ENCODE measurements at places on chromosomes 5 and 9.

DNA sequence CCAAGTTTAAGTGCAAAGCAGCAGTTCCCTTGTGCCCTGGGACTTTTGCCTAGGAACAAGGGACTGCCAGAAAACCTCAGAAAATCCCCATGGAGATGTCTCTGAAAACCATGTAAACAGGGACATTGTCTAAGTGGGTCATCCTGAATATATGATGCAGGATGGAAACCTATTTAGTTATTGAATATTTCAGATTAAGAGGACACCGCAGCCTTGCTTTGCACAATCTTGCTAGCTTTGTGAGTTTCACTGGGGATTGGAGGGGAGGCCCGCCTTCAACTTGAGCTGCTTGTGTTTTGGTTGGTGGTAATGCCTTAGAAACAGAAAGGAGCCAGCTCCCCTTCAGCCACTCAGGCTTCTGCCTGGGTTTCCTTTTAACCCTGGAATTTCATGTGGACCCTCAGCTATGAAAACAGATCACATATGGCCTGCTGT is 112.8 kb downstream of the C9orf152 start:
- no peak for DNase-seq

- no peak for DNase-seq
Observed at GRCh38 chr5:175335691-175336090, 108.3 kb downstream of the DRD1 start.

- DNase-seq, result no peak
Observed at GRCh38 chr9:14687042-14687719, 6.1 kb downstream of the ZDHHC21 start.

DNA sequence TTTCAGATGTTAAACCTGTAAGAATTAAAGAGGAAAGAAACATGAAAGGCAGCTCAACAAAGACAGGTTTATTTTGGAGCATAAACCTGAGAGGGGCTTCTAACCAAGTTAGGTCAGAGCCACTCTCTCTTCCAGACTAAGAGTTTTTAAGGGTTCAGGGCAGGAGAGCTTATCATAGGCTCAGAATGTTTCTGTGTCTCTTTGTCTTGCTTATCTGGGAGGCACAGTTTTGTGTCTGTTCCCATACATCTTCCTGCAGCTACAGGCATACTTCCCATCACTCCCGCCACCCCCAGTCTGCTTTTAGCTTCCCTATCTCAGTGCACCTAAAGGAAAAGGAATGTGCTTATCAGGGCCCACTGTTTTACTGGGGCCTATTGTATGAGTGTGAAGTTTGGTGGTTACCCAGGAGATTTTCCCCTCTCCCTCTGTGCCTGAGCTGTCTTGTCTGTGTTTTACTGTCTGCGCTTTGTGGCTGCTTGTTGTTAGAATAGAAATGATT is 21.9 kb downstream of the CD14 start:
- no peak for DNase-seq

GRCh38 chr5:6454628-6455053 is 6.0 kb downstream of the UBE2QL1 start:
- DNase-seq, result no peak

DNA sequence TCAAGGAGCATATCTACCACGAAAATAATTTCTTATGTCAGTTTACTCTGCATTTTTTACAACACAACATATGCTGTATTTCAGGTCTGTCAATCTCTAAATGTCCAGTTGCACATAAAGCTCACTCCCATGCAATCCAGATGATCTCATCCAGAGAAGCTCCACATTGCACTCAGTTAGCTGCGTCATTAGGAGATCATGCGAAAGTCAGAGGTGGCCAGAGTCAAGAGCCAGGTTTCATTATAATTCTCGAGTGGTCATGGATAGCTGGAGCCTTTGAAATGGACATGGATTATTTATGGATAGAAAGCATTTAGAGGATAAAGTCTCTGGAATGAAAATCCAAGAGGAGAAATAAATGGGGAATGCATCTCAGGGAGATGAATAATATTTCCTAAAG is 232.3 kb downstream of the GAS1 start:
- no peak for DNase-seq

- no peak for DNase-seq
Observed at GRCh38 chr5:97009212-97009898, 73.5 kb downstream of the LNPEP start.

- DNase-seq, result no peak
Observed at GRCh38 chr5:96426831-96427230, 6.2 kb downstream of the PCSK1 start.

GRCh38 chr9:3756071-3756470 is 230.3 kb upstream of the RFX3 start:
- DNase-seq, result no peak

DNA sequence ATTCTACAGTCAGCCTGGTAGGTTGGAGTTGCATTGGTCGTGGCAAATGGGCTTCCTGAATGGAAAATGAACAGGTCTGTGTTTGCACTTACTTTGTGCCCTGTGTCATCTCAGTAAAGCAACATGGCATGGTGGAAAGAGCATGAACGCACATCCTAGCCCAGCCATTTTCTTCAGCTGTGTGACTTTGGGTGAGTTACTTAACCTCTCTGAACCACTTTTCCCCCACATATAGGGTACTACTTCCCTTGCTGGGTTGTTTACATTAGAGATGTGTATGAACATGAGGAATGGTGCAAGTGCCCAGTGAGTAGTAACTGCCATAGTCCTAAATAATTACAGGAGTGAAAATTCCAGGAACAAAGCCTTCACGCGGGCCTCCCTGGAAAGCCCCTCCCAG is 83.6 kb downstream of the MVB12B start:
- no peak for DNase-seq

DNA sequence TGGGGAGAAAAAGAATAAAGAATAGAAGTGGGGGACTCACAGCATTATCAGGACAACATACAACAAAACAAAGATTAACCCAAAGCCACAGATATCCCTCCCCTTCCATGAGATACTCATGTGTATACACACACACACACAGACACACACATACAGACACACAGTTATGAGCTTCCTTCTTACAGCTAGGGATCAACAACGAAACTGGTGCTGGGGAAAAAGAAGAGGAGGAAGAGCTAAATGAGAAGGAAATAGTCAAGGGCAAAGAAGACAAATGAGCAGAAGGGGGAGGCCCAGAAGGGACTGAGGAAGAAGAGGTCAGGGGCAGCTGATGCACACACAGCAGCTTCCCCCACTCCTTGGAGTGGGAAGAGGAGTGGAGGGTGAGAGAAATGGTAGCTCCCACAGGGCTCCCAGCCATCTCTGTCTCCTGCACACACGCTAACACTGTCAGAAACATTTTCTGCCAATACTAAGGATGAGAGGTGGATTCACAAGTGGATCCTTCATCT is 66.2 kb downstream of the SIL1 start:
- no peak for DNase-seq

- no peak for DNase-seq
Observed at GRCh38 chr5:56251440-56251839, 18.3 kb upstream of the ANKRD55 start.

GRCh38 chr5:91293131-91293530 is 90.0 kb downstream of the ARRDC3 start:
- DNase-seq, result no peak

- DNase-seq, result no peak
Observed at GRCh38 chr9:133839822-133840329, 101.7 kb upstream of the SARDH start.

DNA sequence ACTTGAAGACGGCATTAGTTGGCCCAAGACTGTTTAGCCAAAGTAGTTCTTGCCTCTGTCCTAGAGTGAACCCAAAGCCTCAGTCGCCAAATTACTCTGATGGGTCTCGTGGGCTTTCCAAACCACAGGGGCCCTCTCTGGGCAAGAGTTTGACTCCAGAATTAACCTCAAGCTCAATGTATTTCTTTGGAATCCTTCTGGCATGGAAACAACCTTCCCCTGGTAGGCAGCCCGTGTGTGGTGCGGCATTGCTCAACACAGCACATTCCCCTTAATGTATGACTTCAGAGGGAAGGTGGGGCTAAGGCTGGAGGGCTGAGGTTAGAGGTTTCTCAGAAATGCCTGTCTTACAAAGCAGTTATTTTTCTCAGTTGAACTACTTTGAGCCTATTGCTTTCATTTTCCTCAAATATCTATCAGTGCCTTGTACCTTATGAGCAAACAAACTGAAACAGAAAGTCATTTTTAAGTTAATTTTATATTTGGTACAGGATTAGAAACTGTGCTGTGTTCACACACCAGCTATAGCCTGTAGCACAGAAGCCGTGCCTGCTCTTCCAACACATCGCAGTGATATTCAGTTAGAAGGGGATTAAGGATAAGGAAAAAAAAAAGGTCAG is 123.9 kb upstream of the HAPLN1 start:
- DNase-seq, result peak; percentile 23

DNA sequence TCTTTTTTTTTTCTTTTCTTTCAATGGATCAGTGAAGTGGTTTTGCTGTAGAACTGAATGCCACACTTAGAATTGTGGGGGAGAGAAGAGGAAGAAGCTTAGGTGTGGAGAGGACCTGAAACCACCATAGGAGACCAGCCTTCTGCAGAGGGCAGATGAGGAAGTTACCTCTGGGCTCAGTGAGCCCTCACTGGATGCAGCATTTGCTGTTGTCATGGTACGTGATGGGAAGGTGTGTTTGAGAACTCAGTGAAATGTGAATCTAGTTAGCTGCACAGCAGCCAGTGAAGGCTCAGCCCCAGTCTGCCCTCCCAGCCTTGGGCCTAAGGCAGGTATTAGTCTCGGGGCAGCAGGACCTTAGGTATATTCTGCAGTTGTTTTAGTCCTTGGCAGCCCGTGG is 17.5 kb downstream of the CYFIP2 start:
- DNase-seq, result no peak

GRCh38 chr5:132027027-132027426 is 15.6 kb upstream of the ACSL6 start:
- DNase-seq, result no peak

DNA sequence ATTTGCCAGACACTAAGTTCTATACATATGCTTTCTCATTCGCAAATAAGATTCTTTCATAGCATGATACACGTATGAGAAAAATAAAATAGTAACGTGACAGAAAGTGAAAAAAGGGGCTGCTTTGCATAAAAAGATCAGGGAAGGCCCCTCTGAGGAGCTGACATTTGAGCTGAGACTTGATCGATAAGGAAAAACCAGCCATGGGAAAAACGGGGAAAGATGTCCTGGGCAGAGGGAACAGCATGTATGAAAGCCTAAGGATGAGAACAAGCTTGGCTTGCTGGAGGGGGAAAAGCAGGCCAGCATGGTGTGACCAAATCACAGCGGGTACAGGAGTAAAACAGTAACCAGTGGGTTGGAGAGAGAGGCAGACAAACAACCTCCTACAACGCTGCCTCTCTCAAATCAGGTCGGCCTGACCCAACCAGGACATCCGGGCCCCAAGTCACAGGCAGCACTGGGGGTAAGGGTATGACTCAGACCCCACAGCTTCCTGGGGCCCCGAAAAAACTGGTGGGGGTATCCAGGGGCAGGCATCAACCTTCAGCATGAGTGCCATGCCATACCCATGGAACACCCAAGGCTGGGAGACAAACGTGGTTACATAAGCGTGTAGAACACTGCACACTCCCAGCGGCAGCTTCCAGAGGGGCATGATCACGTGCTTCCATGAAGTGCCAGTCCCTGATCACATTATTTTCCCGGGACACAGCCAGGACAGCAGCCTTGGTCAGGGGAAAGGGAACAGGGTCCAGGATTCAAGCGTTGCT is 2.2 kb downstream of the TNIP1 start:
- peak; percentile 78 for DNase-seq

- no peak for DNase-seq
Observed at GRCh38 chr9:111020594-111020993, 17.7 kb downstream of the LPAR1 start.

DNA sequence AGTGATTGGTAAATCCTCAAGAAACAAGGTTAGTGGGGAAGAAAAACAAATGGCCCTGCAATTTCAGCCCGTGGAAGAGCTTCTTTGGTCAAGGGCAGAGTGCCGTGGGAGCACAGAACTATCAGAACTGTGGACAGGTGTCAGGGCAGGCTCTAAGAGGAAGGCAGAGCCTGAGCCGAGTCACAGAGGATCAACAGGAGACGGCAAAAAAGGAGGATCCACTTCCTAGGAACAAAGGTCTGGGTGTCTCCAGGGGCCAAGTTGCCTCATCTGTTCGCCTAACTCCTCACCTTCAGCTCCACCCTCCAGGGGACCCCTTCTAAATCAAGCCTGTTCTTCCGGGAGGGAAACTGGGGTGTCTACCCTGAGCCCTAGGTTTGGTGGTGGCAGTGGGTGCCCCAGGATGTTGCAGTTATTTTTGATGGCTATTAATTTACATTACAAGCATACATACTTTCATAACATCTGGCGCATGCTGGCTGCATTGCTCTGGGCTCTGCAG is 88.0 kb downstream of the FEM1C start:
- DNase-seq, result no peak

DNA sequence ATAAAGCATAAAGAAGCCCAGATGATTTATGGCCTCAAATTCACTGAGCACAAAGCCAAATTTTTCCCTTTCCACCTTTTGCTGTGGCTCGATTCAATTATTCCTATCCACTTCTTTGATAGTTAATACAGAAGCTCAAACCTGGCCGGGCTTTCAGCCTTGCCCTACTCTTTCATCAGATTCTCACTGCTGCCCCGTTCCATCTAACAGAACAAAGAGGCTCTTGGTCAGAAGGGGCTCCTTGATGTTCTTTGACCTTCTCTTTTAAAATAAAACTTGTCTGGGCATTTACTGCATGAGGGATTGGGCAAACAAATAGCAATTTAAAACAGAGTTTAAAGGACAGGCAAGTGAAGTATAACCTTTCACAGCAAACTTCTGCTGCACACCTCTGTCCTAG is 9.8 kb downstream of the GRXCR2 start:
- no peak for DNase-seq

DNA sequence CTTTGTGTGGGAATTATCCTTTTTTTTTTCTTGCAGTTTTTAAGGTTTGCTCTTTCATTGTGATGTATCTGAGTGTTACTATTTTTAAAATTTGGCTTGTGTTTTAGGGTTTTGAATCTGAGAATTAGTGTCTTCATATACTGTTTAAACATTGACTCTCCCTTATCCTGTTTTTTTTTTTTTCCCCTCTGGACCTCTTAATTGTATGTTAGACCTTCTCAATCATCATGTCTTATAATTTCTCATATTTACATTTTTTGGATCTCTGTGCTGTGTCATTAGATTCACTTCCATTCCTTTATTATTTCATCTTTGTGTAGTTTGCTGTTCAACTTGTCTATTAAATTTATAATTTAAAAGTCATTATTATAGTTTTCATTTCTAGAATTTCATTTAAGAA is 47.0 kb downstream of the SCAMP1 start:
- no peak for DNase-seq

- no peak for DNase-seq
Observed at GRCh38 chr5:119322312-119322947, 33.4 kb upstream of the TNFAIP8 start.

DNA sequence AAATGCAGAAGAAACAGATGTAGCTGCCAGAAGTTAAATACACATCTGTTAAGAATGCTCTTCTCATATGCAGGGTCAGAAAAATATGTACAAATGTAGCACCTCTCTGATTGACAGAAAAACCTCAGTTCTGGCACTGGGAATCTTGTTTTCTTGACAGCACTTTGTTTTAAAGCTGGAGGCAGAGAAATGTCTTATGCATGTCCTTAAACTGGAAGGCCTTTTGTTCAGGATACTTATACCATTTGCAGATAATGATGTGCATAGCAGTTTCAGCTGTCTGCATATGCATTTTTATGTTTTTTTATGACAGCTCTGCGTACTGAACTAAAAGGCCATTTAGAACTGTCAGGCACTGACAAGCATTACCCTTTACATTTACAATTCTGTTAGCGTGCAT is 567.9 kb downstream of the EBF1 start:
- DNase-seq, result no peak

Data from activated naive CD8-positive, alpha-beta T cell treated with anti-CD3 and anti-CD28 coated beads for 36 hours (primary cell).